GM12891 (cell line): ENCODE measurements at places on chromosomes 16 and 17.

DNA sequence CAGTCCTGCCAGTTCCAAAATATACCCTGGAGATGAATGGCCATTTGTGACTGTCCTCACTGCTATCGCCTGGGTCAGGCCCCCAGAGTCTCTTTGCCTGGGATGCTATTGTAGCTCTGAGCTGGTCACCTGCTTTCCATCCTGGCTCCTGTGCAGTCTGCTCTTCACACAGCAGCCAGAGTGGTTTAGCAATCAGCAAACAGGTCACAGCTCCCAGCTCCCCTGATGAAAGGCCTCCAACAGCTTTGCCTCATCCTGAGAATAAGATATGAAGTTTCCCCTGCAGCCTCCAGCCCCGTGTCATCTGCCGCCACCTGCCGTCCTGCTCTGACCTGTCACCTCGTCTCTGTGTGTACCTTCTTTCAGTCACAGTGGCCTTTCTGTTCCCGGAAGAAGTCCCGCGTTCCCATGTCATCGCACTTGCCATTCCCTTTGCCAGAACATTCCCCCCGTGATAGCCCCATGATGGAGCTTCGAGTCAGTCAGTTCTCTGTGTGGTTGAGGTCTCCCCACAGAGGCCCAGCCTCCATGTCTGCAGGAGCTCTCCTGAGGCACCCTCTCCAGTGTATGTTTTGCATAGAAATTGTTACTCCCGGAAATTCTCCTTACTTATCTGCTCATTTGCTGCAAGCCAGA lies 281.5 kb downstream of the SNX29 start:
- no peak for DNase-seq

GRCh38 chr16:27699540-27699939 lies 149.6 kb downstream of the KATNIP start:
- no peak for DNase-seq

DNA sequence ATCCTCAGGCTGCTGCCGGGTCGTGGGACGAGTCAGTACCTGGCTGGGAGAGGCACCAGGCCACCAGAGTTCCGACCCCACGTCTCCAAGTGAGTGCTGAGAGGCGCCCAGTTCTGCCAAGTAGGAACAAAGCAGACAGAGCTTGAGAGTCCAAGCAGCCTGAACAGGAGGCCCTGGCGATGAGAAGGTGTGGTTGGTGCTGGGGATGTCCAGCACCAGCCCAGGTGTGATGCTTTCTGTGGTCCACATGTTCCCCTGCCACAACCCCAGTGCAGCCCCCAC lies 10.8 kb downstream of the TAX1BP3 start:
- no peak for DNase-seq

DNA sequence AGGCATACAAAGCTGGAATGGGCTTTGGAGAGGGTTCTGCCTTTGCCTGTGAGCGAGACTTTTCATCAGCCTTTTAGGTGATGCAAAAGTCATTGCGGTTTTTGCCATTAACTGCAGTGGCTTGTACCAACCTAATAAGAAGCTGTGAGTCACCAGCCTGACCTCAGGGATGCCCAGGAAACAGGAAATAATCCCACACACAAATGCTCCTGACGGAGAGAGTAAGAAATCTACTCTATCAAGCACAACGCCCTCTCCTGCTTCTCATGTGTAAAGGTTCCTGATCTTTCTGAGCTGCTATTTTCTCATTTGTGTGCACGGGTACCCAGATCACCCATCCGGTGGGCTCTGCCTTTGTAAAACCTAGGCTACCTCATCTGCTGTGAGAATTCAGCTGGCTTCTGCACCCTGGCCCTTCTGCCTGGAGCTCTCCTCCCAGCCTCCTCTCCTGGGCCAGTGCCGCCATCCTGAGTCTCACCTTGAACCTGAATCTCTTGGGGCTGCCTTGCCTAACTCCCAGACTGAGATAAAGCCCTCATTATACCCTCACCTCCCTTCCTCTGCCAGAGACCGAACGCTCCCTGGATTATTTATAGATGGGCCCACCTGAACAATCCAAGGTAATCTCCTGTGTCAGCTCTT lies 299.7 kb downstream of the C16orf95 start:
- no peak for DNase-seq

DNA sequence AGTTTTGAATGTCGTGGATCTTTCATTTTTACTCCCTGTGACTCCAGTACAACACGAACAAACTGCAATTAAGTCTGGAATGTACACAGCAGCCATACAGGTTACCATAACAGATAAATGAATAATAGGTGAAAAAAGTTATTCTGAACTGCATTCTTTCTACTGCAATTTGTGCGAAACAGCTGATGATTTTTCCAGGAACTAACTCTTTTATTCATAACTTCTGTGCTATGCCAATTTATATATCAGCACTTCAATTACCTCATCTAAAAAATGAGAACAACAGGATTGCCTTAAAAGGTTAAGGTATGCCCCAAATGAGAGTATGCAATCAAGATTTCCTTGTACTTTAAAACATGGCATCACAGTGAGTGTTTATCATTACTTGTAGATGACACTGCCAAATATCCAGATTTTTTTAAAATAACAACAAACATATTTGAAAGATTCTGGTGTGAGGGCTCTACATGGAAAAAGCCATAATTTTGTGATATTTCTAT lies 238.9 kb downstream of the CDH8 start:
- DNase-seq: no peak

DNA sequence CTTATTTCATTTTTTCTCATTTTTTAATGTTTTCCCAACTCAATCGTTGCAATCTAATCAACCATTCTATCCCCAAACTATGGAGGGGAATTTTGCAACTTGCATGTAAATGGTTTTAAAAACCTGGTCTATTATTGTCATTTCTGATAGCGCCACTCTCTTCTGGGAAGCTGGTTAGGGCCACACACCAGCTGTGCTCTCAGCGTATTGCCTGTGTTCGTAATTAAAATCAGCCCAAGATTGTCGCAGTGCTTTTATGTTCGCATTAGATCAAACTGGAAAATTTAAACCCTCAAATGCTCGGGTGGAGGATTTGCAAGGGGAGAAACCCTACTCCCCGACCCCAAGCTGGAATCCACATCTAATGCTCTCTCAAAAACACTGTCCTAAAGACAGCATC lies 123.5 kb upstream of the CACNG5 start:
- no peak for DNase-seq

- no peak for DNase-seq
These were observed 206.9 kb upstream of the CACNG5 start for GRCh38 chr17:66627985-66628384.
